ENCODE measurements at places on chromosomes 11 and 22.

- DNase-seq: no peak
Observed at GRCh38 chr22:39240831-39241793, 3.7 kb downstream of the PDGFB start.

DNA sequence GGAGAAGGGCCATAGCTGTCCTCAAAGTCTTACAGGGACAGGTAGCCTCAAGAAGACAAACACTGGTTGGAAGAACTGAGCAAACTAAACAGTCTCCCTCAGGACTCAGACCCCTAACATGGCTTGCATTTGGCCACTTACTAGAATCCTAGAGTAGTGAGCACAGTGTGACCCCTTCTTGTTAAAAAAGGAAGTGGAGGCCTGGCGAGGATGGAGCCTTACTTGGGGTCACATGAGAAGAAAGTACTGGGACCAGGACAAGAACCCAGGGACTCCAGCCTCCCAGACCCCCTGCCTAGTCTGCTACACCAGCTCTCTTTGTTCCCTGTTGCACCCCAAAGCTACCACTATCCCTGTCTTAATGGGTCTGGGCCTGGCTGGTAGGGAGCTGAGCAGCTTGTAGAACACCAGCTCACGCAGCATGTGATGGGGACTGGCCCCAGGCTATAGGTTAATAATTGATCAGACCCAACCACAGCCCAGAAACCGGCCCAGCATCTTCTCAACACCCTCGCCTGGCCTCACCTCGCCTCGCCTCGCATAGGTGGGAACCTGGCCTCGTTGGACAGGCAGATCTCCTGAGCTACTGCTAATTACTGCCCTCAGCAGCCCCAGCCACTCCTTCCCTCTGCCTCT lies 17.6 kb downstream of the DGAT2 start:
- DNase-seq: no peak

- DNase-seq: no peak
Observed at GRCh38 chr22:46660604-46661201, 40.5 kb downstream of the GRAMD4 start.

DNA sequence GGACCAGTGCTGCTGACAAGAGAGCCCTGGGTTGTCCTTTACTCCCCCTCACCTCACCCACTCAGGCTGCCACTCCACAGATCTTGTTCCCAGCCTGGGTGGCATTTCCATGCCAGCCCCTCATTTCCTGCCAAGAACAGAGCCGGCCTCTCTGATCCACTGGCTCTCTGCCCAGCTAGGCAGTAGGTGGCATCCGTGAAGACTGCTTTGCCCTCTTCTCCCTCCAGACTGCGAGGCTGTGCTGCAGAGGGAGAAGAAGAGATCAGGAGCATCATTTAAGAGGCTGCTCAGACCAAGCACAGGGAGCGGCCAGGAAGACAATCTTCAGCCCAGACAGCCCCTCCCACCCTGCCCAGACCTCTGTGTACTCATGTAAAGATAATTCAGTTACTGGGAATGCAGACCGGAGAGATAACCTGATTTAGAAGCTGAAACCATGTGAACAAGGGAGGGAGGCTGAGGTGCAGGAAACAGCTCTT lies 126.9 kb upstream of the NCAM1 start:
- no peak for DNase-seq

- no peak for DNase-seq
Observed at GRCh38 chr22:35327690-35328471, 28.2 kb downstream of the TOM1 start.

DNA sequence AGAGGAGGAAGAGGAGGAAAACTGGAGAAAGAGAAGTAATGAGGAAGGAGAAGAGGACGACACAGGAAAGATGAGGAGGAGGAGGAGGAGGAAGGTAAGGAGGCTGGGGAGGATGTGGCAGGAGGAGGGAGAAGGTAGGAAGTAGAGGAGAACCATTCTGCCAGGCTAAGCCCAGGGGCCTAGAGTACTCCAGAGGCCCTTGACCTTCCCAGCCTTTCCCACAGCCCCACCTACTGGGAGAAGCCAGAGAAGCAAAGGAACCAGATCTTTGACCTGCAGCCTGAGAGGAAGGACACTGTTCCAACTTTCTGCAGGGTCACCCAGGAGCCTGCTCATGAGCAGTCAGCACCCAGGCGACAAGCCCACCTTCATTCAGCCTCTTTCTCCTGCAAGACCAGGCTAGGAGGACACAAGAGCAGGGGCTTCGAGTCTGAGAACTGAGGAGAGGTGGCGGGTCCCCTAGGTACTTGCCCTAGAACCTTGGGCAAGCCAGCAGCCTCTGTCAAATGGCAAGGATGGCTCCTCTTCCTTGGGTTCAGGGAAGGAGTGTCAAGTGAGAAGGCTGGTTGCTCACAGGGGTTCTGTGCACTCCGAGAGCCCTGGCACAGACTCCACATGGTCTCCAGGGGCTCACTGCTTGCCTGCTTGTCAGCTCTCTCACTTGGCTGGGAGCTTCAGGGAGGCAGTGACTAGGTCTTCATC lies 27.9 kb upstream of the OAF start:
- no peak for DNase-seq

- no peak for DNase-seq
Observed at GRCh38 chr11:120858740-120859139, 165.2 kb upstream of the TBCEL start.

DNA sequence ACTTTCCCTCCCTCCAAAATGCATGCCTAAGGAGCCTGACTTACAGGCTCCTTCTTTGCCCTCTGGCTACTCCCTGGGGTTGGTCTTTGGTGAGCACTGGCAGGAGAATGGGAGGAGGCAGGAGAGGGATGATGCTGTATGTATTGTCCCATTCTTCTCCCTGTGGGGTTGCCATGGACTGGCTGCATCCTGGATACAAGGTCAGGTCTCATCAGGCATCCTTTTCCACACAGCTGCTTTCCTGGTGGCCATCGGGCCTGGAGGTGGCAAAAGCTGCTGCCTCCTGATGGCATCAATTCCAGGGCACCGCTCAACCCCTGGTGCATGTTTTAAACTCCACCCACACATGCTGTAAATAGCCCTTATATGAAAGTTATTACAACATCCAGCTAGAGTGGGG lies 257.2 kb downstream of the ETS1 start:
- no peak for DNase-seq

DNA sequence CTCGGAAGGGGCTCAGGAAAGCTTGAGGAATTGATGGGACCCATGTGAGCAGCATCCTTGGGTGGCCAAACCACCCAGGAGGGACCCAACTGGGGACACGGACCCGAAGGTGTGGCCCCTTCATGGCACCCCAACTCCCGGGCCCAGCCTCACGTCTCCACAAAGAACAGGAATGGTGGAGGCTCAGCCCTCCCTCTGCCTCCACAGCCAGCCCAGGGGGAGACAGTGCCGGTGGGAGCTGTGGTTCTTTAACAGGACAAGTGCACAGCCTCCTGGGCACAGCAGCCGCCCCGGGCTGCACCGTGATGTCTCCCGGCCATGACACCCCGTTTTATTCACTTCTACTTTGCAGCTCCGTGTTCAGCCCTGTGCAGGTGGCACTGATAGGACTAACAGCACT lies 587.2 kb downstream of the BRD1 start:
- no peak for DNase-seq

DNA sequence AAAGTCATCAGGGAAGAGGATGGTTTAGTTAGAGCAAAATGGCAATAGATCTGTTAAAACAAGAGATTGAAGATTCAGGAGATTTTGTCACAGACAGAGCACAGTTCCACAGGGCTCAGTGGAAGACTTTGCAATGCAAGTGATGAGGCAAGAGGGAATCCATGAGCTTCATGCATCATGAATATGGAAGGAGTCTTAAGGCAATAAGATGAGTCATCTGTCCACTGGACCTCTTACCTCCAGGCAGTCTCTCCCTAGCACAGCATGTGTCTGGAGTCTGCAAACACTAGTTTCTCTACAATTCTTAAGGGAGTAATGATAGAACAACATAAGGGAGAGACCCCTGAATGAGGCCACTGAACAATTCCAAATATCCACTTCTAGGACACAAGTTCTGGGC lies 245.7 kb downstream of the NXPE2 start:
- DNase-seq: no peak

DNA sequence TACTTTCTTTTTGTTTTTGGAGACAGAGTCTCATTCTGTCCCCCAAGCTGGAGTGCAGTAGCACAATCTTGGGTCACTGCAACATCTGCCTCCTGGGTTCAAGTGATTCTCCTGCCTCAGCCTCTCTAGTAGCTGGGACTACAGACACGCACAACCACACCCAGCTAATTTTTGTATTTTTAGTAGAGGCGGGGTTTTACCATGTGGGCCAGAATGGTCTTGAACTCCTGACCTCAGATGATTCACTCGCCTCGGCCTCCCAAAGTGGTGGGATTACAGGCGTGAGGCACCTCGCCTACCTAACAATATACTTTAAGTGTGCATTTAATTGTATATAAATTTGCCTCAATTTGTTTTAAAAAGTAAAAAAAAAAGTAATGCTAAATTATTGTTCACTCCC lies 38.4 kb downstream of the GRK3 start:
- DNase-seq: no peak

- no peak for DNase-seq
Observed at GRCh38 chr11:17402486-17402885, 14.0 kb upstream of the KCNJ11 start.

DNA sequence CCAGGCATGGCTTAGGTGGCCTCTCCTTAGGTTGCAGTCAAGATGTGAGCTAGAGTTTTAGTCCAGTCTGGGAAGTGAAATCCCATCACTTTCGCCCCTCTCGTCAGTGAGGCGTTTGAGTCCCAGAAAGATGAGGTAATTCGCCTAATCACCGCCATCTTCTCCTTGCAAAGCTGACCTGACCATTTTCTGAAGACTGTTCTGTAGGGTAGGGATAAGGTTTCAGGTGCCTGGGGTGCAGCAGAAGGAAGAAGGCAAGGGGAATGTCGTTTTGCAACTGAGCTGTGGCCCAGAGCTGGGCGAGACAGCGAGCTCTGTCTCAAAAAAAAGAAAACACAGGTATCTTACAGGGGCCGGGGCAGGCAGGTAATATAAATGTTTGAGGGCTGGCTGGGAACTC lies 61.7 kb upstream of the CECR2 start:
- no peak for DNase-seq

GRCh38 chr22:10741210-10741609 lies 4786.8 kb upstream of the OR11H1 start:
- DNase-seq: no peak

DNA sequence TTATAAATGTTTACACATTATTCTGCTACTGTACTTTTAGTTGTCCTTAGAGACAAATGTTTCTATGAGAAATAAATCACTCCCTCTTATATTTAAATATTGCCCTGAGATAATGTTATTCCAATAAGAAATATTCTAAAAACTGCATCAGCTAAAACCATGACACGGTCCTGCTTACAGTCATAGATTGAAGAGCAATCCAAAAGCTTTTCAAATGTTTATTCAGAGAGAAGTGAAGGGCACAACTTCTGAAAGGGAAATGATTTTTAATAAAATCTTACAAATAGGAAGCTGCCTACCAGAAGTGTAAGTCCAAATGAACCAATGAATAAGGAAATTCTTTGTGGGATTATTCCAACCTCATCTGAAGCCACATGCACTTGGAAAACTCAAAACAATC lies 49.2 kb downstream of the STK33 start:
- DNase-seq: no peak

- DNase-seq: no peak
Observed at GRCh38 chr22:17823226-17823625, 49.0 kb upstream of the BID start.

Measured in stimulated activated CD8-positive, alpha-beta memory T cell treated with anti-CD3 and anti-CD28 coated beads, Interleukin-7, amount 100 ng/mL, for 4 hours (primary cell).